ENCODE measurements at places on chromosomes 16 and 17.

GRCh38 chr17:36594626-36595401 lies 3.1 kb downstream of the DHRS11 start:
- DNase-seq: no peak

GRCh38 chr16:66849549-66849948 lies 5.3 kb downstream of the CA7 start:
- no peak for DNase-seq

DNA sequence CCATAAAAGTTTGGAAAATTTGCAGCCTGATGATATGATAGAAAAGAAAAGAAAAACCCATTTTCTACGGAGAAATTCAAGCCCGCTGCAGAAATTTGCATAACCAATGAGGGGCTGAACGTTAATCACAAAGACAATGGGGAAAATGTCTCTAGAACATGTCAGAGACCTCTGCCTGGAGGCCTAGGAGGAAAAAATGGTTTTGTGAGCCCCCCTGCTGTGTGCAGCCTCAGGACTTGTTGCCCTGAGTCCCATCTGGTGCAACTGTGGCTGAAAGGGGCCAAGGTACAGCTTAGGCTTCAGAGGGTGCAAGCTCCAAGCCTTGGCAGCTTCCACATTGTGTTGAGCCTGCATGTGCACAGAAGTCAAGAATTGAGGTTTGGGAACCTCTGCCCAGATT lies 1267.4 kb upstream of the GOT2 start:
- DNase-seq: no peak

DNA sequence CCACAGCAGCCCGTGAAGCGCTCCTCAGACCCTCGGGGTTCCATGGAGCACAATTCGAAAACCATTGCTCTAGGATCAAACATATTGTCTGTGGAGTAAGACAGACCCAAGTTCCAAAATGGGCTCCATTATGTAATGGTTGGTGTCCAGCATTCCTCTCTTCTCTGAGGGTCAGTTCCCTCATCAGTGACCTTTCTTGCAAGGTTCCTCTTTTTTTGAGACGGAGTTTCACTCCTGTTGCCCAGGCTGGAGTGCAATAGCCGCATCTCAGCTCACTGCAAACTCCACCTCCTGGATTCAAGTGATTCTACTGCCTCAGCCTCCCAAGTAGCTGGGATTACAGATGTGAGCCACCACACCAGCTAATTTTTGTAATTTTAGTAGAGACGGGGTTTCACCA lies 28.4 kb downstream of the PLXDC1 start:
- no peak for DNase-seq

DNA sequence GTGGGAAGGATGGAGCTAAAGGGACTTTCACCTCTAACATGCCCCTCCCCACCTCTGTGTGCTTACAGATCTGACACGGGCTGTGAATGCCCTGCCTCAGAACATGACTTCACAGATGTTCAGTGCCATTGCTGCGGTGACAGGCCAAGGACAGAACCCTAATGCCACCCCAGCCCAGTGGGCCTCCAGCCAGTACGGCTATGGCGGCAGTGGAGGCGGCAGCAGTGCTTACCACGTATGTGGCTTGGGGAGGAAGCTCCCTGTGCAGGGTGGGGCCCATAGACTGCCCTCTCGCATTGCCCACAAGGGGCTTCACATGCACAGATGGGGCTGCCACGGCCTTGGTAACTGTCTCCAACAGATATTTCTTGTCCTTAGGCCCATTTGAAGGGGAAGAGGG lies 11.4 kb downstream of the PROCA1 start:
- DNase-seq: no peak

Measured in hypothalamus (tissue), 51 donors.